ENCODE measurements at places on chromosomes 6 and 20.

DNA sequence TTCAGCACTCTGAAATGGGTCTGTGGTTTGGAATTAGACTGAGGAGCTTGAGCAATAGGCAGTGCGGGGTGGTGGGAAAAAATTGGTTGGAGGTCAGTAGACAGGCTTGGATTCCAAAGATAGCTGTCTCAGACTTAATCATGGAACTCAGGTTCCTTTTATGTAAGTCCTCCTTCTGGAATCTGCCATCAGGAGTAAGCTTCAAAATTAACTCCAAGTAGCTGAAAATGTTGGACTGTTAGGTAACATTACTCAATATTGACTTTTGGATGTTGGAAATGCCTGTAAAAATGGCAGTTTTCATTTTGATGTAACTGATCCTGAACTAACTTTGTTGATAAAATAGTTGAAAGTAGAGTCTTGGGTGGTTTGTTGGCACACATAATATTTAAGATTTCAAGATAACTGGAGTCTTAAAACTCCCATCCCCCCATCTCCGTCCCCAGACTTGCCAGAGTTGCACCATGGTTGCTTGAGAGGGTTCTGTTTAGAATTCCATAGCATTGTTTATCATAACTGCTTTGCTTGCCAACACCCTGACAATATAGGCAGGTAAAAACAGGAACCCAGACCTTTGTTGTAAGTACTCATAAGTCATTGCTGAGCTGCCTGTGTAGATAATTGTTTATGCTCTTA lies 83.0 kb downstream of the PHF20 start:
- no peak for DNase-seq

DNA sequence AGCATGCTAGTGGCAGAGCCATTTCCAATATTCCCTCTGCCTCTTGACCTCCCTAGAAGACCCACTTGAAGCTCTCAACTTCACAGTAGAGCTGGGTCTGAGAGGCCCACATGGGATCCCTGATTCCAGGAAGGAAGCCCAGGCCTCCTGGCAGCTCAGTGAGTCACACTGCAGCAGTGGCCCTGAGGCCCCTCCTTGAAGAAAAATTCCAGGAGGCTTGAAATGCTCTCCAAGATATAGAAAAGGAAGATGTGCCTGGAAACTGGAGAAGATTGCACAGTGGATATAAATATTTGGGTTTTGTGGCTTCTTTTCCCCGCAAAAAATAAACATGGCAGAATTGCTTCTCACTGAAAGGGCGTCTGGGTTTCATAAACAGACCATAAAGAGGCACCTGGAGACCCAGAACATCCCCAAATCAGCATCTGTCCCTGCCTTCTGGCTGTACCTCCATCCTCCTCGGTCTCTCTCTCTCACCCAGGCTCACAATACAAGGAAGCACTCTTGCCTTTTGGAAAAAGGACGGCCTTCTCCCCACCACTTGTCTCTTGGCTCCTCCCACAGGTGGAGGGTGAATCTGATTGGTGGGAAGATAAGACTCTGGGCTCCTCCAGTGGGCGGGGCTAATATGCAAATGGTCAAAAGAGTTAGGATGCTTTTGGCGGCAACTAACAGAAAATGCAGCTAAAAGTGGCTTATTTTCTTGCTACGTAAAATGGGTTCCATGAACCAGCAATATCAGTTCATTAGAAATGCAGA lies 200.0 kb upstream of the SULF2 start:
- no peak for DNase-seq

DNA sequence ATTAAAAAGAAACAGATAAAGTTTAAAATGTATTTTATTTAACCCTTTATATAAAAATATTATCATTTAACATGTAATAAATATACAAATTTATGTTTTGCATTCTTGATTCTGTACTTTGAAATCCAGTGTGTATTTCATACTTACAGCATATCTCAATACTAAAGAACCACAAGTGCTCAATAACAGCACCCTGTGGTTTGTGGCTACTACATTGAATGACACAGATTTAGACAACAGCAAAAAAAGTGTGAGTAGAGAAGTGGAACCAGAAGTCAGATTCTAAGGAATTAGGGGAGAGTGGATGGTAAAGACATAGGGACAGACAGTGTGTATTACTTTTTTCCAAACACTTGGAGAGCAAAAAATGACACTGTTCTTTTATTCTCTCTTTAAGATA lies 524.5 kb downstream of the BMP2 start:
- no peak for DNase-seq

DNA sequence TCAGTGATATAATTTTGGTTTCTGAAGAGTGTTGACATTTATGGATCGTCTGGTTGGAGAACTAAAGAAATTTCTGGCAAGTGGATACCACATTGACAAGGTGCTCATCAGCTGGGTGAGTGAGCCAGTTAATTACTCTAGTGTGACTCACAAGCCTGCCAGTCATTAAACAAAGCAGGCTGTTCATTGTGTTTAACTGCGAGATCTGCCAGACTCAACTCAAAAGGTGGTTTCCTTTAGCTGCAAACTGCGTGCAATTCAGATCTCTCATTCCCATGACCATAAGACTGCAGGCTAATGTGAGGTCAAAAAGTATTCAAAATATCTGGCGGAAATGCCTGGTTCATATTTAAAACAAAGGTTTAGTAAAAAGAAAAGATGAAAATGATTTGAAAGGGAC lies 32.5 kb upstream of the IYD start:
- DNase-seq = no peak

DNA sequence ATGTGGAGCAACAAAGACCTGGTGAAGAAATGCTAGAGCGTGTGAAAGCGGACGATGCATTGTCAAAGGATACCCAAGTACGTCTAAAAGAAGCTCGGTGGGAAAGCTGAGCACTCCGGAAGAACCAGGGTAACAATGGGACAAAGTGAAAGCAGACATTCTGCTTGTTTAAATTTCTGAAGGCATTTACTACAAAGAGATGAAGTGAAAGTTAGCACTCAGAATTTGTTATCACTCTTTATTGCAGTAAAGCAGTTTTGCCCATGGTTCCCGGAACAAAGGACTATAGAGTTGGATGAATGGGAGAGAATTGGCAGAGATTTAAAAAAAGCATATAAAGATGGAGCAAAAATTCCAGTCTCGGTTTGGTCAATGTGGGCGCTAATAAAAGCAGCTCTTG lies 12.8 kb upstream of the IRAK1BP1 start:
- DNase-seq = no peak

GRCh38 chr20:43752051-43752360 lies 25.2 kb upstream of the GTSF1L start:
- DNase-seq = no peak

- DNase-seq = no peak
Observed at GRCh38 chr6:136992113-136992512, 52.7 kb downstream of the IL20RA start.

- peak; percentile 6 for DNase-seq
Observed at GRCh38 chr6:116616737-116617053, 416 bp downstream of the RSPH4A start.

DNA sequence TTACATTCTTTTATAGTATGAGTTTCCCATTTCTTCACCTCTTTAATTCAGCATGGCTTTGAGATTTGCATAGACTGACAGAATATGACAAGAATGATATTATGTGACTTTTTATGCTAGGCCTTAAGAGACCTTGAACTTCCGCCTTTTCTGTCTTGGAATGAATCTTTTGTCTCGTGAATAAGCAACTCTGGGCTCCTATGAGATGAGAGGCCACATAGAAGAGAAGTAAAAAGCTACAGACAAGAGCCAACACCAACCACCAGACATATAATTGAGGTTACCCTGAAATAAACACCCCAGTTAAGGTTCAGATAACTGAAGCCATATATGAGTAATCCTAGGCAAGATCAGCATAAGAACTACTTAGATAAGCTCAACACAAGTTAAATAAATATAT lies 600.8 kb downstream of the MEI4 start:
- DNase-seq = no peak

- no peak for DNase-seq
Observed at GRCh38 chr6:107629548-107630129, 139.7 kb downstream of the SOBP start.

DNA sequence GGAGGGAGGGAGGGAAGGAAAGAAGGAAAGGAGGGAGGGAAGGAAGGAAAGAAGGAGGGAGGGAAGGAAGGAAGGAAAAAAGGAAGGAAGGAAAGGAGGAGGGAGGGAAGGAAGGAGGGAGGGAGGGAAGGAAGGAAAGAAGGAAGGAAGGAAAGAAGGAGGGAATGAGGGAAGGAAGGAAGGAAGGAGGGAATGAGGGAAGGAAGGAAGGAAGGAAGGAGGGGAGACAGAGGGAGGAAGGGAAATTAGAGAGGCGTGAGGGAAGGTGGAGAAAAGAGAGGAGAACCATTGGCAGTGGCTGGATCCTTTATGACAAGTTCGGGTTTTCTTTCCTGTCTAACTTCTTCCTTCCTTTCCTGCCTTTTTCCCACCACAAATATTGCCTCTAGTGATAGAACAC lies 22.3 kb upstream of the SUPT3H start:
- DNase-seq = no peak

Data from CD4-positive, alpha-beta T cell treated with Interleukin-21 for 1 hour (primary cell).